ENCODE measurements at places on chromosomes 2 and 18.

GRCh38 chr2:38750011-38750890 lies 910 bp downstream of the SRSF7 start:
- peak; percentile 38 for DNase-seq

DNA sequence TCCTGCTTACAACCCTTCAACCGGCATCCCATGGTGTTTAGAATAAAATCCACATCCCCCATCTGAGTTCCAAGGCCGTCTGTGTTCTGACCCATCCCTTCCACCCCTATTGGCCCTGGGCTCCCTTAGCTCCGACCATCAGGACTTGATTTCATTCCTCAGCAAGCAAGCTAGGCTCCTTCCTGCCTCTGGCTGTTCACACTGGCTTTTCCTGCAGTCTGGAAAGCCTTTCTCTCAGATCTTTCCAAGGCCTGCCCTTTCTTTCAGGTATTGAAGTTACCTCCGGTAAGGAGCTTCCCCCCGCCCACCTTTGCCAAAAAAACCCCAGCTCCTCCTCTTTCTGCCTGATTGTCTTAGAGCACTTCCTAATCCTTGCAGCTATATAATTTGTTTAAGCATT lies 86.8 kb downstream of the CLIP4 start:
- DNase-seq, result no peak

DNA sequence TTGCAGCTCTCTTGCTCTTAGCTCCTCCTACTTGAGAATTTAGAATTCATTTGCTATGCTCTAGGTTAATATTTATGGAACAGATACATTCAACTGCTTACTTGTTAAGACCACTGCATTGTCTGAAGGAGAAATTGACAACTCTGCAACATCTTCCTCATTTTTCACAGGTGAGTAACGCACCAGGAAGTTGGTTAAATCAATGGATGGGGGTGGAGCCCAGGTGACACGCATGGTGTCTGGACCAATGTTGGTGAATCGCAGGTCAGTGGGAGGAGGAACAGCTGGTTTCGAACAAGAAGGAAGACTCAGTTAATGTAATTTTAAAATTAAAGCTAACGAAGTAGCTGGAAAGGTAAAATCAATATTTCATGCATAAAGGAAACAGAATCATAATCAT lies 44.3 kb downstream of the FN1 start:
- DNase-seq, result no peak

- no peak for DNase-seq
Observed at GRCh38 chr18:73199151-73199550, 331.4 kb upstream of the NETO1 start.

DNA sequence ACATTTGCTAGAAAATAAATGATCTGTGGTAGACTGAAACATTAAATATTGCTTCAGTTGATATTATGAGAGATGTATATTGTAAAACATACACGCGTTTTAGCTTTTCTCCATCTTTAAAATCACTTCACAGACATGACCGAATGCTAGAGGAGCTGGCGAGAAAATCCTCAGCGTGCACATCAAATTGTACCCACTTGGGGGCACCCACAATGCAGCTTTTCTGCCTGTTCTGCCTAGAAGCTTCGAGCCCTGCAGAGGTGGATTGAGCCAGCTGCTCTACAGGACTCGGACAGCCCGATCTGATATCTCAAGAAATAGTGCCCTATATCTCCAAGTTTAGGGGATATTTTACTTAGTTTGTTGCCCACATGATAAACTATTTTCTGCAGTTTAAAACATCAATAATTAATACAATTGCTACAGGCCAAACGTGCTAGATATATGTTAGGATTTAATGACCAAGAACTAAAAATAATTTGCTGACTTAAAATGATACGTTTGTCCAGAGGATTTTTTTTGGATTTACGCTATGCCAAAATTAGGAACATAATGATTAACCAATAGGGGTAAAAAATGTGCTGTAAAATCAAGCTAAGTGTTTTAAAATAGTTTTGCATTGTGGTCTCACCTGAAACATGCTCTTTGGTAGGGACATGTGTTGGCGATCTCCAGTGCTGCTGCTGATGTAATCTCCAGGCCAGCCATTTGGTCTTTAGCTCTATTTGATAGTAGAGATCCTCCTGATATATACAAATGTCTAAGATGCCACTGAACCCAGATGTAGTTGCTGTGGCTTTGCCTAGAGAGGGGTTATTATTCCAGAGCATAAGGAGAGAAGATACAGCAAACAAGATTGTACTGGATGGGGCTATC lies 22.3 kb upstream of the ATP5MC3 start:
- peak; percentile 1 for DNase-seq

- DNase-seq, result no peak
Observed at GRCh38 chr2:88841224-88841929, 149.9 kb downstream of the RPIA start.

DNA sequence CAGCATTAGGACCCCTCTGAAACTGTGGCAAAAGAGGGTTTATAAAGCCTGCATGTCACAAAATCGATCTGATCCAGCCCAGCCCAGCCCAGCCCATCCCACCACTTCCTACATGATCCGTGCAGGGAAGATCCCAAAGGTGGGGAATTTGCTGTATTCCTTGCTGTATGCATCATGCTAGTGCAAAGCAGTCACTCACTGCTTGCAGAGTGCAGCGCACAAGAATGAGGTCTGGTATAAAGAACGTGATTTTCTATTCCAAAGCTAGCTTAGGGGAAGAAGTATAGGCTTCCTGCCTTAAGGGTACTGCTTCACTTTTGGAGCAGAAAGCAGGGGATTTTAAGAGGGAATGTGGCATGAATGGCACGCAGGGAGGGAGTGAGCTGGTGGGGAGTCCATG lies 18.9 kb upstream of the SERPINB11 start:
- no peak for DNase-seq

- no peak for DNase-seq
Observed at GRCh38 chr2:115190459-115190858, 748.0 kb downstream of the DPP10 start.

- DNase-seq, result no peak
Observed at GRCh38 chr18:44171301-44171700, 509.4 kb upstream of the SETBP1 start.

GRCh38 chr2:162720559-162721271 lies 117.9 kb downstream of the KCNH7 start:
- DNase-seq, result no peak

GRCh38 chr2:148255929-148256328 lies 235.0 kb downstream of the MBD5 start:
- DNase-seq, result no peak

GRCh38 chr2:139055202-139055601 lies 275.0 kb upstream of the NXPH2 start:
- no peak for DNase-seq

DNA sequence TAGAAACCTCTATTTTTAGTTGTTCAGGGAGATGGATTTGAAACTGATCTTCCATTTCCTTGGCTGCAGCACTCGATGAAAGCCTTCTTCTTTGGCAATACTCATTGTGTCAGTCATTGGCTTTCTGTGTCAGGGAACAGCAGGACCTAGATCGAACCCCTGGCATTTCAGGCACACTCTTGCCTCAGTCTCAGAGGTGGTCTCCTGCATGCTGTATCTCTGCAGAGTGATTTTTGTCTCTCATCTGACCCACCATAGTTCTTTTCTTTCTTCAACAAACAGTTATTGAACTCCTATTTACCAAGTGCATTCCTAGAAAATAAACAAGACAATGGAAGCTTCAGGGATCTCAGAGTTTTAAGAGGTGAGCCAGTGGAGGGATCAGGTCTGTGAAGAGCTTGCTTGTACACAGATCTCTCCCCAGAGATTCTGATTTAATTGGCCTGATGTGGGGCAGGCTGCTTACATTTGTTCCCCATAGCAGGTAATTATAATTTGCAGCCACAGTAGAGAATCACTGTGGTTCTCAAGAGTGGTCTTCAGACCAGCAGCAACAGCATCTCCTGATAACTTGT lies 473.1 kb upstream of the TCF4 start:
- DNase-seq, result no peak

DNA sequence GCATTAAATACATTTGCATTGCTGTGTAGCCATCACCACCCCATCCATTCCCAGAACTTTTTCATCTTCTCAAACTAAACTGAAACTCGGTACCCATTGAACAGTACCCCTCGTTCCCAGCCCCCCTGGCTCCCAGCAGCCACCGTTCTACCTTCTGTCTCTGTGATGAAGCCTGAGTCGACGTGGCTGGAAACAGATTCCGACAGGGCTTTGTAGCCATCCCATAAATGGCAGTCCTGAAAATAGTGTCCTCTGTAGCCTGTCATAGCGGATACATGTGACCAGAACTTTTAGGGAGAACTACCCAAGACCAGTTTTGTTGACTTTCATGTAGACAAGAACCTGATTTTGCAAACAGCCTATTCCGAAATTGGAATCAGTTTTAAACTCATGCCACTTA lies 59.1 kb downstream of the TSHZ1 start:
- no peak for DNase-seq

DNA sequence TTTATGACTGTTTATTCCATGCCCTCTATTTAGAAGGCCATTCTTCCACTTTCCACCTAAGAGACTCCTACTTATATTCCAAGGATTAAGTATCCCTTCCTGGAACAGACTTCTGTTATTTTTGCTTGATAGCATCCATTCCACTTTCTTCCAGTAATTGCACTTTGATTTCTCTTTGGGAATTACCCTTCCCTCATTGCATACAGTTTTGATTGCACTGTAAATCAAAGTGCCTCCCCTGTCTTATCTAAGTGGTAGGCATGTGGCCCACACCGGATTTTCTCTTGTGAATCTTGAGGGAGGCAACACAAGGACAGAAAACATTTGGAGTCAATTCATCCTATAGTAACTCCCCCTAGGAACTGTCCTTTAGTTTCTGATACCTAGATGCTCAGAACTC lies 120.4 kb downstream of the PDE11A start:
- DNase-seq, result no peak

- no peak for DNase-seq
Observed at GRCh38 chr2:15557887-15558311, 3.2 kb downstream of the NBAS start.

DNA sequence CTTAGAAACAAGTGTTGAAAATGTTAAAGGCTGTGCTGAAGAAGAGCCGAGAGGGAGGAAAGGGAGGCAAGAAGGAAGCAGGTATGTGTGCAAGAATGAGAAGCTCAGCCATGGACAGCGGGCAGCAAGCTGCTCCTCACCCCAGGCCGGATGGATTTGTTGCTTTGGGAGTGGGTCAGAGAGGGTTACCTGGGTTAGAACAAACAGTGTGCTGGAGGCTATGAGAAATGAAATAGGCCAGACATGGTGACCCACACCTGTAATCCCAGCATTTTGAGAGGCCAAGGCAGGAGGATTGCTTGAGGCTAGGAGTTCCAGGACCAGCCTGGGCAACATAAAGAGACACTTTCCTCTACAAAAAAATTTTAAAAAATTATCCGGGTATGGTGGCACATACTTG lies 97.5 kb downstream of the TANC1 start:
- no peak for DNase-seq

DNA sequence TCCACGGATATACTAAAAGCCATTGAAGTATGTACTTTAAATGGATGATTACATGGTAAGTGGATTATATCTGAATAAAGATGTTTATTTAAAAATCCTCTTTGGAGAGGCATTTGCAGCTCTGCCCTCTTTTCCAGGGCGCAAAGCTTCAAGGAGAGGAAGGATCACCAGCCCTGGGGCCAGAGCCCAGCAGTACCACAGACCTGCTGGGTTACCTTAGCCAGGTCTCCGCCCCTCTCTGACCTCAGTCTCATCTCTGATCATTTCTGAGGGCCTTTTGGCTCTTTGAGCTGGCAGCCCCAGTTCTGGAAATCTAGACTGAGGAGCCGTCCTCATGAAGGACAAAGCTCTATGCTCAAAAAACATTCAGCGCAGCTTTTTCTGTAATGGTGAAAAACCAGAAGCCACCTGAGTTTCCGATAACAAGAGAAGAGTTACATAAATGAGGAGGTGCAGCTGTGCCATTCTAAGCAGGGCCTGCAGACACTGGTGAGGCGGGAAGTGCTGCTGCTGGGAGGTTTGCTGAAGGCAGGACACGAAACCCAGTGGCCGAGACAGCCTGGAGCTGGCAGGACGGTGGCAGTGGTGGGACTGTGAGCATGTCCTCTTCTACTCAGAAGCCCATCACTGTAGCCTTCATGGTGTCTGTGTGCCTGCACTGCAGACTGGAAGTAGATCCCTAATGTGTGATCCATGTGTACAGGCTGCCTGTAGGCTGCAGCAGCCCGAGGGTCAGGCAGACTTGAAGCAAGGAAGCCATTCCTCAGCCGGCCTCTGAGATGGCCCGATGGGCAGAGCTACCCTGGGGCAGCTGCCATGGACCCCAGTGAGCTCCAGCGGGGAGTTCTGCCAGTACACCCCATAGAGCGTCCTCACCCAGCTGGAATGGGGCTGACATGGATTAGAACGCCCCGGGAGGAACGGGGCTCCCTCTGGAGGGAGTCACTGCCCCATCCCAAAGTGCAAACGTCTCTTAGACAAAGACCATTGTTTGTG lies 27.7 kb downstream of the ADRA2B start:
- DNase-seq, result no peak

DNA sequence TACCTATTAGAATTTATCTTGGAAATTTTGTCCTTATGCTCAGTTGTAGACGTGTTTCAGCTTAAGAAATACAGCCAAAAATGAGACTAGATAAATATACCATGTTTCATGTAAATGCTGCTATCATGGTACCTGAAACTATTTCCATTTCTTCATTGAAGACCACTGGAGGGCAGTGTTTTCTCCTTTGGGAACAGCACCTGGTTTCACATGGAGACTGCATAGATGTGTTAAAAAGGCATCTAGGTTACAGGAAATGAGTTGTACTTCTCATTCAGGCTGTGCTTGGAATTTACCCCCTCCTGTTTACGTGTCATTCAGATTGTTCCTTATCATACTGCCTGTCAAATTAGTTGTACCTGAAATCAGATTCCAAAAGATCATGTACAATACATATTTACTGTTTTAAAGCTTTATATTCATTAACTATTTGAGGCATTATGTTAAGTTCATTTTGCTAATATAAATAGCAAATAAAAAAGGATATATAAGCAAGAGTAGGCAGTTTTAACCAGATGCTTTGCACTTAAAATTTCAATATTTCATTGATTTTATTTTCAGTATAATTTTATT lies 57.3 kb upstream of the PSMD14 start:
- no peak for DNase-seq

DNA sequence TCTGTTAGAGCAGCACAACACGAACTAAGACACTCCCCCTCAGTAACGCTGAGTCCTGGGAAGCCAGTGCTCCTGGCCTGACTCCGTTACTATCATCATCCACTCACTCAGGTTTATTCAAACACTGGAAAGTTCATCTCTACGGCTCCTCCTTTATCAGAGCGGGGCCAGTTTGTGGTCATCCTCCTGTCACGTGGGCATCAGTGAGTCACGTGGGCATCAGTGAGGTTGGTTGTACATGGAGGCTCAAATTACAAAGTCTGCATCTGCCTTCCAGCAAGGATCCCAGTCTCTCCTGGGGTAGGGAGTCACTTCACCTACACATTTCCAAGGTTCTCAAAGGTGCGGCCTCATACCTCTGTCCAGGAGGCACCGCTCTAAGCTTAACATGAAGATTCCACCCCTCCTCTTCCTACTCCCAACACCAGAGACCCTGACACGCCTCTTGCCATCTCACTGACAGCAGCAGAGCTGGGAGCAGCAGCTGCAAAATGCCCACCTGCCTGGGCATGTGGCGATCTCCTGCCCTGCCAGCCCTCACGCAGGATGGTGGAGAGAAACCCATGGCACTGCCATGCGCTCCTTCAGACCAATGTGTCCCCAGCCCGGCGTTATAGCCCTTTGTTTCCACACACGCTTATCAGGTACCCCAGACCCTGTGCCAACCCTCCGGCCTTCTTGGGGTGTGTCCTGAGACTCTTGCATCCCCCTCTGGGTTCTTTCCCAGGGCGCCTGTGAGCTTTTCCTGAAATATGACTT lies 99.2 kb upstream of the PTPRM start:
- no peak for DNase-seq

- peak; percentile 56 for DNase-seq
Observed at GRCh38 chr2:46802665-46803546, 112.7 kb downstream of the MCFD2 start.

GRCh38 chr2:188444106-188444835 lies 152.6 kb downstream of the GULP1 start:
- DNase-seq, result no peak

All from caudate nucleus (tissue), 63 donors.